ENCODE measurements at places on chromosomes 6 and 20.

DNA sequence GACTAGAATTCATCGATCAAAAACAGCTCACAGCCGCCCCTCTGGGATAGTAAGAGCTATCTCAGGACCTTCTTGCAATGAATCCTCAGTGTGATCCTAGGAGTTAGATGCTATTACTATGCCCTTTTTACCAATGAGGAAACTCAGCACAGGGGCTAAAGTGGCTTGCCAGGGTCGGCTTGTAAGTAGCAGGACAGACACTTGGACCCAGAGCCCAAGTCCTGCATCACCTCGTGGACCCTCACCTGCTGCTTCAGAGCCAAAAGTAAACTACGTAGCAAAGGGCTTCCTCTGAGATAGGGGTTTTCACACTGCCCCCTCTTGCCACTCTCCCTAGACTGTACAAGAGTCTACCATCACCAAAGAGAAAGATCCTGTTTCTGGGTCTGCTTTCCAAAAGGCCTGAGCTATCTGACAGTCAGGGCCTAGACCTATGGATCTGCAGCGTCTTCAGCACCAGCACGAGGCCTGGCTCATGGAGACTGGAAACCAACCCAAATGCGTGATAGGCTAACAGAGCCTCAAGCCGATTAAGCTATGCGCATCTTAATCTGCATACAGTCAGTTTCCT lies 172.3 kb downstream of the ANKRD60 start:
- no peak for DNase-seq

DNA sequence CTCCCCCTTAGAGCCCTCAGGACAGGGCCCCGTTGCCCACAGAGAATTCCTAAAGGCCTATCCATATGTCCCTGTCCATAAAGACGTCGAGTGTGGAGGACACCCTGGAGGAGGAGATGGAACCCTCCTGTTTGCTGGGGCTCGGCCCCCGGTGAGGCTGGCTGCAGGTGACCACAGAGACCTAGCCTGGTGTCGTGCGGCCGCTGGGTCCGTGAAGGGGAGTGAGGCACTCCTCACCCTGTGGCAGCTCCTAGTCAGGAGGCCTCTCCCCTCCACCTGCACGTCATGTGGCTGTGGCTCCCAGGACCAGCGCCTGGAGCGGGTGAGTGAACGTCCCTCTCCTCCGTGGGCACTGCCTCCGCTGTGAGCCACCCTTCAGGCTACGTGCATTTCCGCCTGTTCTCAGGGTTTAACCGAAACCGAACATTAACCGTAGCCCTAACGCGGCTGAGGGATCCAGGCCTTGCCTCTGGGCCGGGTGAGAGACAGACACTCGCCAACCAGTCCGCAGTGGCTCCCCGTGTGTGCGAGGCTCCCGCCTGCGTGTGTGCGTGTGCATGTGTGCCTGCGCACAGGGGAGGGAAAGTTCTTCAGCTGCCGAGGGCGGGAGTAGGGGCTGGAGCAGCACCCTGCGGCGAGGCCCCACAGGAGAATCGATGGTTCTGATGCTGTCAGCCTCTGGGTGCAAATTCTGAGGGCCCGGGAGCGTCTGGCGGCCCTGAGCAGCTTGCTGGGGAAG lies 5.9 kb upstream of the TCEA2 start:
- no peak for DNase-seq

- no peak for DNase-seq
Observed at GRCh38 chr20:57968120-57968519, 258.3 kb upstream of the PMEPA1 start.

DNA sequence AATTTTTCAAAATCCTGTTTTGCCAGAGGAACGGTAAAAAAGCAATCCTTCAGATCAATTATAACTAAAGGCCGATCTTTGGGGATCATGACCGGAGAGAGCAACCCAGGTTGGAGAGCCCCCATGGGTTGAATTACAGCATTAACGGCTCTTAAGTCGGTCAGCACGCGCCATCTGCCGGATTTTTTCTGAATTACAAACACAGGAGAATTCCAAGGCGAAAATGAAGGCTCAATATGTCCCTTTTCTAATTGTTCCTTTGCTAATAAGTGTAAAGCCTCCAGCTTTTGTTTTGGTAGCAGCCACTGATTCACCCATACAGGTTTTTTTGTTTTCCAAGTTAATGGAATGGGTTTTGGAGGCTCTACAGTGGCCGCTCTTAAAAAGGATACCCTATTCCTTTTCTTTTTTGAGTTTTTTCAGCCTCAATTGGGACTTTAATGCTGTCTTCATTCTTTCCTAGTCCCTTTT lies 16.9 kb upstream of the PTCRA start:
- DNase-seq, result peak; percentile 53

DNA sequence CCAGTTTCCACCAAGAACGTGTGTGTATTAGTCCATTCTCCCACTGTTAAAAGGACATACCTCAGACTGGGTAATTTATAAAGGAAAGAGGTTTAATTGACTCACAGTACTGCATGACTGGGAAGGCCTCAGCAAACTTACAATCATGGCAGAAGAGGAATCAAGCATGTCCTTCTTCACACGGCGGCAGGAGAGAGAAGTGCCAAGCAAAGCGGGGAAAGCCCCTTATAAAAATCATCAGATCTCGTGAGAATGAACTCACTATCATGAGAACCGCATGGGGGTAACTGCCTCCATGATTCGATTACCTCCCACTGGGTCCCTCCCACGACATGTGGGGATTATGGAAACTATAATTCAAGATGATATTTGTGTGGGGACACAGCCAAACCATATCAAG lies 13.1 kb downstream of the C20orf203 start:
- no peak for DNase-seq

DNA sequence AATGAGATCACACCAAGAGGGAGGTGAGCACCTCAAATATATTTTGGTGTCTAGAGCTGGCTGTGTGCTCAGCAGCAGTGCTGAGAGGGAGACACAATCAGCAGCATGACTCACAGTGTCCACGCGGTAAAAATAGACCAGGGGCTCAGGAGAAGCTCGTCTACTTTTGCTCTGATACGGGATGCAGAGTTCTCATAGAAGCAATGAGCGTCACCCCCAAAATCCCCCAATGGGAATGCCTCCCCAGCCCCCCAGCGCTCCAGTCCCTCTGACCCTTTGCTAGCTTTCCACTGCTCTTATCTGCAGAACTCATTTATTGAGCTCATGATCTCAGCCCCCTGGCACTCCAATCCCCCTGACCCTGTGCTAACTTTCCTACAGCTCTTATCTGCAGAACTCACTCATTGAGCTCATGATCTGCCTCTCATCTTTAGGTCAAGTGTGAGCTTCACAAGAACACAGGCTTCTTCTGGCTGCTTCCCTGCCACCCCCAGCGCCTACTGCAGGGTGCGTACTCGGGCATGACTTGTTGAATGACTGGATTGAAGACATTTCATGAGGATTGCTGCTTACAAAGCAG lies 34.0 kb downstream of the SYNDIG1 start:
- no peak for DNase-seq

DNA sequence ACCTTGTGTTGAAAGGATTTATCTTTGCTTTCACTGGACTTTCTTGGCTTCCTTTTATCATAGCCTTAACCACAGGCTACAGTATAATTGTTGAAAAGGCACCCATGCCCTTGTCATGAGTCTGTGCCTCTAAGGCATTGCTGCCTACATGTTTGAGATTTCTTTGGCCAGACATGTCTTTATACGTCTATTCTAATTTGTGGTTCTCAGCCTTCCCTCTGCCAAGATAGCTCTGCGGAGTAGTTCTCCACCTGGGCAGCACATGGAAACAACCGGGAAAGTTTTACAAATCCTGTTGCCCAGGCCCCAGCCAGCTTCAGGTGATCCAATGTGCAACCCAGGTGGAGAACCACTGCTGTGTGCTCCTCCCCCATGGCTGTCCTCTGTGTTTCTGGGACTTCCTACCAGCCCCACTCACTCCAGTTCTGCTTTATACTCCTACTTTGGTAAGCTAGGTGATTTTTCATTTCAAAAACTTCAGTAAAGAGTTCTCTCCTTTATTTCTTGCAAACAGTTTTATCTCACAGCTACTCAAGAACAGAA lies 159.6 kb upstream of the MYLIP start:
- DNase-seq, result no peak

- DNase-seq, result peak; percentile 19
Observed at GRCh38 chr6:33860706-33861474, 57.1 kb upstream of the MLN start.

- DNase-seq, result no peak
Observed at GRCh38 chr6:123418071-123418470, 218.7 kb downstream of the TRDN start.

GRCh38 chr20:17875981-17876385 lies 92.6 kb downstream of the SNX5 start:
- DNase-seq, result no peak

DNA sequence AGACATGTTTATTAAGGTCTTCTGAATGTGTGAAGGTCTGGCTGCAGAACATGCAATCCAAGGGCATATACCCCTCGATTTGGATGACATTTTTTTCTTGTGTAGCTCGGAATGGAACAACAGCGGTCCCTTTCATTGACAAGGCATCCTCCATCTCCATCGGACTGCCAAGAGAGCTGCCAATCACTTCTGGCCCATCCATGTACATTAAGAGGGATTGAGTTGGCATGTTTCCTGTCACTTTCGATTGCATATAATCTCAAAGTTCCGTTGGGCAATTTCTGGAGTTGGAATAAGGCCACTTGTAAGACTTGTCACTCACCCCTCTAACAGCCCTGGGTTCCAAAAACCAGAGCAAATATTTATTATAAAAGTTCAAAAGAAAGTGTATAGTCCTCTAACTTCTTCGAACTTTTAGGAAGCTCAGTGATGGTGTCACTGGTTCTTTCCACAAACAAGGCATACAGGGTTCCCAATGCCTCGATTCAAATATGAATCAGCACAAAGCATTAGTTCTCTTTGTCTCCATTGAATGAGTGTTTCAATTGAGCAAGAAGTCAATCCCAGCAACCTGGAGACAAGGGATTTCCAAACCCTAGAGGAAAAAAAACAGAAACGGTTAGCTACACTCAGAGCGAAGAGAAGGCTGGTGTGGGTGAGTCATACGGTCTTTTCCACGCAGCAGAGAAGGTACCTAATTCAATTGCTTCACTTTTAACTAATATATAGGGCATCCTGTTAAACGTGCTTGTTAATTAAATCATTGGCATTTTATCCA lies 10.9 kb downstream of the ZNF217 start:
- peak; percentile 29 for DNase-seq

GRCh38 chr6:144824018-144824417 lies 538.9 kb downstream of the UTRN start:
- no peak for DNase-seq

DNA sequence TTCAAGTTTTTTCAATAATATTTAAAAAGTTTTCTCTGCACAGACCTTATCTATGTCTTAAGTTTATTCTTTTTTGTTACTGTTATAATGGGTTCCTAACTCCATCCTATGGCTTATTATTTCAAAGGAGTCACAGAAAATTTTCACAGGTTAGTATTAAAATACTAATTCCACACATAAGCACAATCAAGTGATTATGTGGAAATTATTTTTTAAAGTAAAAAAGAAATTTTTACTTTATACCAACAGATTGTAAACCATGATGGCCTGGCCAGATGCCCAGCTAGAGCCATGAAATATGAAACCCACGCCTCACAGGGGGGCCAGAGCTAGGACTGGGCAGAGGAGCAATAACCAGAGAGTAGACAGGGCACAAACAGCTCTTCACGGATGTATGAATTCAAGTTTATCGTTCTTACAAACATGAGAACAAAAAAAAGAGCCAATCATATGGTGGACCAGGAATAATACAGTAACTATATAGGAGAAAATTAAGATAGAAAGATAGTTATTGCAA lies 34.0 kb downstream of the NUDT3 start:
- DNase-seq, result no peak

DNA sequence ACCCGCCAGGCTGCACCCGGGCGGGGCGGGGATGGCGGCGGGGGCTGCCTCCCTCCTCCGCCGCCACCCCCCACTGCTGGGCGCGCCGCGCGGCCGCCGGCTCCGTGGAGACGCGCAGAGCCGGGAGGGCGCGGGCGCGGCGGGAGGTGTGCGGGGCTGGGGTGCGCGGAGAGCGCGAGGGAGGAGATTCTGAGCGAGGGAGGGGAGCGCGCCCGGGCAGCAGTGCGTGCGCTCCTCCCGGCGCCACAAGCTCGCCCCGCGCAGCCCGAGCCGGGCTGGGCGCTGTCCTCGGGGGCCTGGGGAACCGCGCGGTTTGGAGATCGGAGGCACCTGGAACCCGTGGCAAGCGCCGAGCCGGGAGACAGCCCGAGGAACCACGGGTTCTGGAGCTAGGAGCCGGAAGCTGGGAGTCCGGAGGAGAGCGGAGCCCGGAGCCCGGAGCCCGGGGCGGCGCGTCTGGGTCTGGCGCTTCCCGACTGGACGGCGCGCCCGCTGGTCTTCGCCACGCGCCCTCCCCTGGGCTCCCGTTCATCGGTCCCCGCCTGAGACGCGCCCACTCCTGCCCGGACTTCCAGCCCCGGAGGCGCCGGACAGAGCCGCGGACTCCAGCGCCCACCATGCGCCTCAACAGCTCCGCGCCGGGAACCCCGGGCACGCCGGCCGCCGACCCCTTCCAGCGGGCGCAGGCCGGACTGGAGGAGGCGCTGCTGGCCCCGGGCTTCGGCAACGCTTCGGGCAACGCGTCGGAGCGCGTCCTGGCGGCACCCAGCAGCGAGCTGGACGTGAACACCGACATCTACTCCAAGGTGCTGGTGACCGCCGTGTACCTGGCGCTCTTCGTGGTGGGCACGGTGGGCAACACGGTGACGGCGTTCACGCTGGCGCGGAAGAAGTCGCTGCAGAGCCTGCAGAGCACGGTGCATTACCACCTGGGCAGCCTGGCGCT lies at the start of gene NTSR1:
NTSR1 (plus strand) TSS at position 246 of the 946 bp plus-strand sequence; CDS start at position 618, 372 bp downstream.
- DNase-seq, result no peak

GRCh38 chr6:42225419-42225818 lies 7.8 kb upstream of the MRPS10 start:
- no peak for DNase-seq

- DNase-seq, result no peak
Observed at GRCh38 chr6:17311595-17312311, 30.6 kb downstream of the RBM24 start.

- DNase-seq, result no peak
Observed at GRCh38 chr6:41025966-41026530, 13.0 kb downstream of the UNC5CL start.

DNA sequence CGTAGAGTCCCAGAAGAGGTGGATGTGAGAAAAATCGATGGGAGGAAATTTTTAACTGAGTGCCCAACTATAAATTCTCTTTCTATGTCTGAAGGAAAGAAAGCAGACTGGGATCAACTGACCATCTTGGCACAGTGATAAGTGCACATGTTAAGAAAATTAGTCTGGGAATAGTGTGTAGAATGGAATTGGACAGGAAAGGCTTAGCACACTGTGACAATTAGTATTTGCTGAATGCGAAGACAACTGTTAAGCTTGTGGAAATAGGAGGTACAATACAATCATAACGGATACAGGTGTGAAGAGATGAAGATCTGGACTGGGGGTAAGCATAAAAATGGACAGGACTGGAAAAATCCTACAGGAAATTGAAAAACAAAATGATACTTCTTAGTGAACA lies 114.3 kb downstream of the FAM50B start:
- no peak for DNase-seq

GRCh38 chr6:128725271-128726233 lies 157.4 kb upstream of the LAMA2 start:
- DNase-seq, result no peak

DNA sequence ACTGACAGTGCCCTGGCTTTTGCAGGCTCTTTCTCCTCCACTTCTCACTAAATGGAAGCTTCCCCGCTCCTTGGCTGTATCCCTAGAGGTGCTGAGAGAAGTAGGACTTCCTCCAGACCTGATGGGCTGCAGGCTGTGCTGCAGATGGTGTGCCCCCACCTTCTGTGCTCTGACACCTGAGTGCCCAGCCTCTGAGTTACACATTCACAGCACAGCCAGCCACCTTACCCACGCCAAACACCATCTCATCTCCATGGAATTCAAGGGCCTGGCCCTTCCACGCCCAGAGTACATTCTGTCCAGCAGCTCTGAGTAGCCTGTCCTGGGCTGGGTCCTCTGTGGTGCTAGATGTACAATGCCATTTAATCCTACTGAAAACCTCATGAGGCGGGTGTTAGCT lies 5.3 kb downstream of the SFTA2 start:
- DNase-seq, result no peak

Data from T-helper 1 cell (primary cell).